ENCODE measurements at places on chromosomes 1 and 21.

DNA sequence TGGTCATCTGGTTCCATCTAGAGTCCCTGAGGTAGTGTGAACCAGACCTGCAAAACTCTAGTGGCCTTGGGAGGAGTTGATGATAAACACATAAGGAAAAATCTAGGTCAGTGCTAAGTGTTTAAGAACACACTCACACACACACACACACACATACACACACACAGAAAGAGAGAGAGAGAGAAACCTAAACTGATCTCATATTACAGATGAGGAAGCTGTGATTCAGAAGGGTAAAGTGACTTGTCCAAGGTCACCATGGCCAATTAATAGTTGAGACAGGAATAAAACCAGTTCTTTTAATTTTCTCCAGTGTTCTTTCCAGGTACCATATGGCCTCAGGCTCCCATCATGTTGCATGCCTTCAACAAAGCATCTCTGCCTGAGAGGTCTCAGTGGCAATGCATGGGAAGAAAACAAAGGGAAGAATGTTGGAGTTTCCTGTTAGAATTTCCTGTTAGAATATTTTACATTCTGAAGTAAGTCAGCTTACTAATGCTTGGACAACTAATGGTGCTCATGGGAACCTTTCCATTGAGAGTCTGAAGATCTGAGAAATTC lies 77.3 kb upstream of the TSPAN2 start:
- no peak for DNase-seq

DNA sequence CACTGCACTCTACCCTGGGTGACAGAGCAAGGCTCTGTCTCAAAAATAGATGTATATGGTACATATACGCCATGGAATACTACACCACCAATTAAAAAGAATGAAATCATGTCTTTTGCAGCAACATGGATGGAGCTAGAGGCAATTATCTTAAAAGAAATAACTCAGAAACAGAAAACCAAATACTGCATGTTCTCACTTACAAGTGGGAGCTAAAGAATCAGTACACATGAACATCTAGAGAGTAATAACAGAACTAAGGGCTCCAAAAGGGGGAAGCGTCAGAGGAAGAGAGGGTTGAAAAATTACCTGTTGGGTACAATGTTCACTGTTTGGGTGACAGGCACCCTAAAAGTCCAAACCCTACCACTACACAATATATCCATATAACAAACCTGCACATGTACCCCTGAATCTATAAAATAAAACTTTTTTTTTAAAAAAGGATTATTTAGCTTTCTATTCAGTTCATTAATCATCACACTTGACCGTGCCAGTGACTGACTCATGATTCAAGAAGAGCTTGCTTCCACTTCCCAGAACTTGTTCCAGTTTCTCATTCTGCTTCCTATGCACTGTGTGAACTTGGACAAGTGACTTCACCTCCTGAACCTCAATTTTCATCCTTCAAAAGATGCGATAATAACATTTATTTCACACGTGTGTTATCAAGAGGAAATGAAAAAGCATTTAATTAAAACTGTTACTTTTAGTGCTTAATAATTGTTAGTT lies 109.6 kb downstream of the PLPP3 start:
- DNase-seq, result no peak

DNA sequence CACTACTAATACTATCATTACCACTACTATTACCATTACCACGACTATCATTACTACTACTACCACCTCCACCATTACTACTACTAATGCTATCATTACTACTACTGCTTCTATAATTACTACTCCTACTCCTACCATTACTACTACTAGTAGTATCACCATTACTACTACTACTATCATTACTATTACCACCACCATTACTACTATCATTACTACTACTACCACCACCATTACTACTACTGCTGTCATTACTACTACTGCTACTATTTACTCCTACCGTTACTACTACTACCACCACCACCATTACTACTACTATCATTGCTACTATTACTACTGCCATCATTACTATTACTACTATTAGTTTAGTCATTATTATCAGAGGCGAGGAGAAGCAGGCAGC lies 140.9 kb upstream of the KCNJ15 start:
- DNase-seq, result no peak

- DNase-seq, result no peak
These were observed 32.9 kb downstream of the HSF2BP start for GRCh38 chr21:43626390-43626789.

DNA sequence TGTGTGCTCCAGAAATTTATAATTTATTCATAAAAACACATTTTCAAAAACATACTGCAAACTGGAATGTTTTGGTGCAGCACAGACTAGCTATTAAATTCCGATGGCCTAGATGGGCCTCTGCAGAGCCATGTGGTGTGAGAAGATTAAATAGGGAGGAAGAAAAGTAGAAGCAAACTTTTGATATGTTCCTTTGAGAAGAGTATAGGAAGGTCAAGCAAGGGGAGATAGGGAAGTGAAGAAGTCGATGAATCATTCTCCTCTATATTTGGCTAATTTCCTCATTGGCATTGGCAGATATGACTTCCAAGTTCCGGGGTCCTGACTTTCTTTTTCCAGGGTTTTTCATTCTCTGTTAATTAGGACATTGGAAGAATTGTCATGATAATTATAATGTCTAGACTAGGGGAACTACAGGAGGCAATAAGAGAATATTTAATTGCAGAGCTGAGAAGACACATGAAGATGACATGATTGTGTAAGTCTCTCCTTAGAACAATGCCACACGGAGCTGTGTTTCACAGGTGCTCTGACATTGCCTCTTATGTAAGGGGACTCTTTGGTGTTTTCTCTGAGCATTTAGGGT lies 19.3 kb upstream of the ZNF326 start:
- no peak for DNase-seq
